Occipital lobe (tissue), 3 donors: ENCODE measurements at places on chromosomes 11 and 22.

- no peak for DNase-seq
These were observed 20.3 kb upstream of the PGM2L1 start for GRCh38 chr11:74418509-74418895.

GRCh38 chr22:28795932-28796856 is 4.2 kb downstream of the XBP1 start:
- no peak for DNase-seq

DNA sequence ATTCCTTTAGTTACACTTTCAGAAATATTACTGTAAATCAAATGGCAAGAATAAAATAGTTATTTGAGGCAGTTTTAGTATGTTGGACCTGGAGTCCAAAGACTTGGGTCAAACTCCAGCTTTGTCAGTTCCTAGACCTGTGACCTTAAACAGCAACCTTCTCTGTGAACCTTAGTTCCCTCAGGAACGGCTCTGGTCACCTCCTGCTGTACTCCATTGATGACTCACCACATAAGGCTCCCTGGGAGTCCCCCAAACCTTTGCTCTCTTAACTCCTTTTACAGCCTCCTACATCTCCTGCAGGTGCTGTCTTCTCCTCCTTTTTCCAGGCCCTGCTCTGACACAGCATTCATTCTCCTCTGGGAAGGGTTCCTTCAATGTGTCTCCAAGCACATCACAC is 29.1 kb downstream of the LIMK2 start:
- no peak for DNase-seq

GRCh38 chr11:57432714-57433163 is 5.8 kb upstream of the SLC43A3 start:
- no peak for DNase-seq

DNA sequence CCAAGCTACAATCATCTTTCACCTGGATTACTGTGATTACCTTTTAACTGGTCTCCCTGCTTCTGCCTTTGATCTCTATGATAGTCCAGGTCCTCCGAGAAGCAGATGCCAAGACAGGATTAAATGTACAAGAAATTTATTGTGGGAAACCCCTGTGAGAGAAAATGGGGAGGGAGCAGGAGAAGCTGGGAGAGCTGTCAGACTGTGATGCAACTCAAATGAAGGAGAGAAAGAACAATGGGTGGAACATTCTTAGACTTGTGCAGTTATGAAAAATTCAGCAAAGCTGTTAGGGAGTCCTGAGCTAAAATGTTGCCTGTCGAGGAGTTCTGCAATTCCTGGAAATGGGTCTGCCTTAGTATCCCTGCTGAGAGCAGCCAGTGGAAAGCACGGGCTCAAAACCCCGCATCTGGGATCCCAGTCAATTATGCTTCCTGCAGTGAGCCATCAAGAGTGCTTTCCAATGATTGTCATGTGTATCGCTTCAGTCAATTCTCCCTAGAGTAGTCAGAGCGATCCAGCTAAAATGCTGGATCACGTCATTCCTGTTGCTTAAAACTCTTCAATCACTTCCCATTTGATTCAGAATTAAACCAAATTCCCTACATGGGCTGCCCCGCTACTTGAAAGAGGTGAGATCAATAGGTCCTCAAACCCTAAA is 16.5 kb upstream of the CSTF3 start:
- no peak for DNase-seq

- no peak for DNase-seq
These were observed 161.1 kb downstream of the NAV2 start for GRCh38 chr11:19873730-19874129.

- no peak for DNase-seq
These were observed 119.6 kb downstream of the DYNC2H1 start for GRCh38 chr11:103228807-103229206.

DNA sequence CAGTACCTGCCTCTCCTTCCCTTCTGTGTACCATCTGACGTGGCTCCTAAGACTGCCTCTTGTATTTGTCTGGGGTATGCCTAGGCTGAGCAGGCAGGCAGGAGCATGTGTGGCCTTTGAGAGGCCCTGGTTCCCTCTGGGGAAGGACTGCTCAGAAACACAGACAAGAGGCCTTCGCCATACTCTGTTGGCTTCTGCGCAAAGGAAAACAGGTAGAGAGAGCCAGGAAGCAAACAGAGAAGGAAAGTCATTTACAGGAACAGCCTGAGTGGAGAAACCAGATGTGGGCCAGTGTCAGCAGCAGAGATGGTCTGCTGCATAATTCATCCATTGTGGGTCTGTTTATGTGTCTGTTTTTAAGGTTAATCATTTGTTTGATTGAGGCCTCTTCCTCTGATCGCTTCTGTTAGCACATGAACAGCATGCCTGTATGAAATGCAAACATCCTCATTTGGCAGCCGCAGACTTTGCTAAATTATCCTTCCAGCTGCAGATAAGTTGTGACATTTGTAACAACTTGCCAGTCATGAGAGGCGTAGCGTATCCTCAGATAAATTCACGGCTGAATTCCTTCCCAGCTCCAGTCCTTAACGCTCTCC is 119.4 kb downstream of the GALNT18 start:
- no peak for DNase-seq

GRCh38 chr22:39600491-39601179 is 30.1 kb downstream of the CACNA1I start:
- no peak for DNase-seq

DNA sequence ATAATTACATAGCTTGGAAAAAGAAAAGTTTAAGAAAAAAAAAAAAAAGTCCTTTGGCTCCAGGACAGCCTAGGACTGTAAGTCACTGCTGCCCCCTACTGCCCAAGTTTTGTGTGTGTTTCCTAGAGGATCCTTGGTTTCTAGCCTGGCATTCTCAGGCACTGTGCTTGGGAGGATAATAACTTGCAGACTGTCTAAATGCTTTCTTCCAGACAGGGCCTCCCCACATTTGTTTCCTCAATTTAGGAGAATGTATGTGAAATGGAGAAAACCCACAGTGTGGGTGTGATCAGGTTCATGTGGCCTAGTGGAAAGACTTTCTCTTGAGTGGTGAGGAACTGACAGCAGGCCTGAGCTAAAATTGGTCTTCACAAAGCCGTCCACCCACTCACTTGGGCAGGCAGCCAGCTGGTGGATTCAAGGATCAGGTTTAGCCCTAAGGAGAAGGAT is 191.0 kb downstream of the NAV2 start:
- peak; percentile 71 for DNase-seq

GRCh38 chr11:125944350-125945010 is 1.4 kb upstream of the VSIG10L2 start:
- DNase-seq: no peak

- DNase-seq: no peak
These were observed 396 bp downstream of the CCDC157 start for GRCh38 chr22:30357236-30357570.

DNA sequence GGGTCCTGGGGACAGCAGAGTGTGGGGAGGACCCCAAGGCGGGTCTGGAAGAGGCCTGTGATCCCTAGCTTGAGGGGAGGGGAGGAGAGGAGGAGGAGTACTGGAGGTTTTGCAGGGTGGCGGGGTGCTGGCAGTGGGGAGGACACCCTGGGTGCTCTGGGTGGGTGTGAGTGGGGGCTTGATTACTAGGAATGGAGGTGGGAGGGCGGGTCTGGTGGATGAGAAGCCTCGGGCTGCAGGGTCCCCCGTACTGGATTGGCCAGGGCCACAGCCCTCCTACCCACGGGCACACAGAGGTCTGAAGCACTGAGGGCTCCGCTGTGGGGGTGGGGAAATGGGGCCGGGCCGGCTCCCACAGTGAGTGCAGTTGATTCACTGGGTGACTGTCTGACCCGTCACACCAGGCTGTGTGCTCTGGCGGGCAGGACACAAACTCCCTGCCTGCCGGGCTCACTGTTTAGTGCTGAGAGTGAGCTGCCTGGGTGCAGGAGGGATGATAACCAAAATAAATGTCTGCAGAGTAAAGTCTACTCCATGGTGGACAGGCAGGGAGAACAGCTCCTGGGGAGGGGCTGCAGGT is 114.2 kb downstream of the CACNA1I start:
- no peak for DNase-seq

DNA sequence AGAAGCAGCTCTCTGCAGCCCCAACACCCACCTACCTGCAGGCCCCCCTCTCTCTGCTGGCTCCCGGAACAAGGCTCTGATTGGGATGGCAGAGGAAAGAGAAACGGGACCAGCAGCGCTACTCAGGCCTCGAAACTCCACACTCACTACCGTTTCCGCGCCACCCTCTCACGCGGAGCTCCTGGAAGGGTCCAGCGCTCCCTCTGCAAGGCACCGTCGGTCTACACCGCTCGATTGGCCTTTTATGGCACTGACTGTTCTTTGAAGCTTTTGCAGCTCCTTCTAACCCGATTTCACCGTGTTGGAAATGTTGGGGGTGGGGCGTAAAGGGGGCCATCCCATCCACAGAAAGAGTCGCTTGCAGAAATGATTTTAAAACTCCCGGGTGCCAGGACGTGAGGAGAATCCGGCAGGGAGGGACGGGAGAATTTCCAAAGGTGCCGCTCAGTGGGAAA is 323 bp upstream of the PANX1 start:
- DNase-seq: peak; percentile 54

DNA sequence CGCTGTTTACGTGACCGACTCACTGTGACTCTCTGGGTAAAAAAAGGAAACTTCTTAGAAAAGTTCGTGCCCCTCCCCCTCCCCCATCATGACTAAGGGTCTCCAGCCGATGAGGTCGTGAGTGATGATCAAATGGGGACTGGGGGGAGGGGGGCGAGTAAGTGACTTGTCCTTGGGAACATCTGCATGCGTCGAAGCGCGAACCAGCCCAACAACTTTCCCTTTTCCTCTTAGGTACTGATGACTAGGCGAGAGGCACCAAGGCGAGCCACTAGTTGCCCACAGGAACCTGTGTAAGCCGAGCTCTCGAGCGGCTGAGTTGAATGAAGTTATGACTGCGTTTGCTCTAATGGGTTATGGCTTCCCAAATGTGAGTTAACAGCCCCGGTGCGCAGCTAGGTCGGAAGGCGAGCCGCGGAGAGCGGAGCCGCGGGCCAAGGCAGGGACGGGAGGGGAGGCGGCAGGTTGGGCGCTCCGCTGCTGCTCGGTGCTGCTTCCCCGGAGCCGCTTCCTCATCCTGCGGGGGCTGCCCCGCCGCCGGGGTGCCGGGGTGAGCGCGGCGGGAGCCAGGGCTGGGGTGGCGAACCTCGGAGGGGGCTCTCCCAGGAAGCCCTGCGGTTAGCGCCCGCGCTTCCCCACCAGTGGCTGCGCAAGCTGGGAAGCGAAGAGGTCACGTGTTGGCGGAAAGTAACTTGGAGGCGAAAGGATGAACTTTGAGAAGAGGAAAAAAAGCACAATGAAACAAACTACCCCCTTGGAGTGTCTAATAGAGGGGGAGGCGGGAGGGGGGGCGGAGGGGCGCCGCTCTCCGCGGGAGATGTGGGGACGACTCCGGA is 22.1 kb upstream of the BDNF start:
- no peak for DNase-seq

DNA sequence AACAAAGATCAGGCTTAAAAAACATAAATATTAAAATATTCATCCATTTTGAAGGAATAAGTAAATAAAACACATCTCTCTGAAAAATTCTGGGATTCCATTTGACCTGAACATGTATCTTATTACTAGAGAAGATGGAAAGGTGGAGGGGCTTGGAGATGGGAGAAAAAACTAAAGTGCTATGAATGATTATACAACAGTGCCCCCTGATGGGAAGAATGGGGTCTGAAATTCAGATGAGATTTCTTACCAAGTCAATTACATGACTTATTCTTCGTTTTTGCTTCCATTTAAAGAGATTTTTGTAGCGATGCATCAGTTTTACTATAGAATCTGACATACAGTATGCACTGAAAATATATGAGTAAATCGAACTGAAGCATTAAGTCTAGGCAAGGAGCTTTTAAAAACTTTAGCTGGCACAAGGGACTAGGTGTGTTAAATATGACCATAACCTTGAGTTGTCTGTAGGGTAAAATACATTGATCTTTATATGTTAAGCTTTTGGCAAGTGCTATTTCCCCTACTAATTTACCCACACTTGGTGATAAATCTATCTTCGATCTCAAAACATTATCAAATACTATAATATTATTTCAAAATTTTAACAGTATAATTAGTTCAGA is 718.8 kb downstream of the CNTN5 start:
- DNase-seq: no peak

DNA sequence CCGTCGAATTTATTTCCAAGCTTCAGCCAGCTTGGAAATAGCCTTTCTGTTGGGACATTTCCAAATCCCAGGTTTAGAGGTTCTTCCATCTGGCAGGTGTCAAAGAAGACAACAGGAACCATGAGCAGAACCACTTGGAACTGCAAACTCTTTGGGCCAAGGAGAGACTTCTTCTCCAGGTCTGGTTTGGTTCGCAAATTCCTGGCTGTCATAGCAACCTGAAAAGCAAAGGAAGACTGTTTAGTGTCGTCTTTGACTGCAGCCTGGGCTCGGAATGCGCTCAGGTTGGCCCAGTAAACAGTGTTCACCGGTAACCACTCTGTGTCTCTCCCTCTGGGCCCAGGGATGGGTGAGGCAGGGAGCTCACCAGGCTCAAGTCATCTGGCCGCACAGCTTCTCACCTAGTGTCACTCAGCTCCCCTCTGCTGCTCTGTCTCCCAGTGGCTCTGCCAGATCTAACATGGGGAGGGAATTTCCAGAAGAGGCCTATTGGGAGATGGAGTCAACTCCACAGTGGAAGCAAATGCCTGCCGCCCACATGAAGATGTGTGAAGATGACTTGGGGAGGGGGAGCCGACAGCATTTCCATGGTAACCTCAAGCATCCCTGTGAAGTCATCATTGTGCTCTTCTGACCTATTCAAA is 11.9 kb upstream of the CLMP start:
- no peak for DNase-seq

DNA sequence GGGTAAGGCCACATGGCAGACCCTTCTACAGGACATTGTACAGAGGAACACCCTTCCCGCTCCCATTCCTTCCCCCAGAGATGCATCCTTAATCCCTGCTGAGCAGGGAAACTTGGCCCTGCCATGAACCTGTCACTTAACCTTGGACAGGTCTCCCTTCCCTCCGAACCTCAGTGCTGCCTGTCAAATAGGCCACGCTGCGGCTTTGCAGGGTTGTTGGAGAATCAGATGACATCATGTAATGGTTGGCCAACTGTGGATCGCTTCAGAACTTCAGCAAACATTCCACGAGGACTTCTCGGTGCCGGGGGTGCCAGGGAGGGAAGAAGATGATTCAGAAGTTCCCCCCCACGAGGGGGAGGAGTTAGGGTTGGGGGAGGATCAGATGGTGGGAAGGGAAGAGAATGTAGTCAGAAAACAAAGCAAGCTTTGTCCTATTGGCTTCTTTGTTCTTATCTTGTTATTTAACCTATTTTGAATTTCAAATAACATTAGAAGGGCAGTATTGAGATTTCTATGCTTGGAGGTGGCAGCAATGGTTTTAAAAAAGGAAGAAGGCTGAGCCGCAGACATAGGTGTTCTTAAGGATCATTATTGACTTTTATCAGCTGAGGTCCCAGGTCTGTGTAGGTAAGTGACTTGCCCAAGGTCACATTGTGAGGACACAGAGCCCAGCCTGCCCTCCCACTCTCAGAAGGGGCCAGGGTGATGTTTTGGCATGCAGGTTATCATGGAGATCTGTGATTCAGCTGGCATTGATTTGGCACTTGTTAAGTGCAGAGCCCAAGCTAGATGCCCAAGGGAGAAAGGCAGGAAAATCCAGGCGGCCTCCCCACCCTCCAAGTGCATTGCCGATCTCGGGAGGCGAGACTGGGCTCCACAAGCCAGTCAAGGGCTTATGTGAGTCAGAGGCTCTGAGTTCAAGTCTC is 3.1 kb downstream of the CDC42EP1 start:
- DNase-seq: peak; percentile 72
